Substantia nigra (tissue), 51 donors: ENCODE measurements at places on chromosomes 7 and 10.

DNA sequence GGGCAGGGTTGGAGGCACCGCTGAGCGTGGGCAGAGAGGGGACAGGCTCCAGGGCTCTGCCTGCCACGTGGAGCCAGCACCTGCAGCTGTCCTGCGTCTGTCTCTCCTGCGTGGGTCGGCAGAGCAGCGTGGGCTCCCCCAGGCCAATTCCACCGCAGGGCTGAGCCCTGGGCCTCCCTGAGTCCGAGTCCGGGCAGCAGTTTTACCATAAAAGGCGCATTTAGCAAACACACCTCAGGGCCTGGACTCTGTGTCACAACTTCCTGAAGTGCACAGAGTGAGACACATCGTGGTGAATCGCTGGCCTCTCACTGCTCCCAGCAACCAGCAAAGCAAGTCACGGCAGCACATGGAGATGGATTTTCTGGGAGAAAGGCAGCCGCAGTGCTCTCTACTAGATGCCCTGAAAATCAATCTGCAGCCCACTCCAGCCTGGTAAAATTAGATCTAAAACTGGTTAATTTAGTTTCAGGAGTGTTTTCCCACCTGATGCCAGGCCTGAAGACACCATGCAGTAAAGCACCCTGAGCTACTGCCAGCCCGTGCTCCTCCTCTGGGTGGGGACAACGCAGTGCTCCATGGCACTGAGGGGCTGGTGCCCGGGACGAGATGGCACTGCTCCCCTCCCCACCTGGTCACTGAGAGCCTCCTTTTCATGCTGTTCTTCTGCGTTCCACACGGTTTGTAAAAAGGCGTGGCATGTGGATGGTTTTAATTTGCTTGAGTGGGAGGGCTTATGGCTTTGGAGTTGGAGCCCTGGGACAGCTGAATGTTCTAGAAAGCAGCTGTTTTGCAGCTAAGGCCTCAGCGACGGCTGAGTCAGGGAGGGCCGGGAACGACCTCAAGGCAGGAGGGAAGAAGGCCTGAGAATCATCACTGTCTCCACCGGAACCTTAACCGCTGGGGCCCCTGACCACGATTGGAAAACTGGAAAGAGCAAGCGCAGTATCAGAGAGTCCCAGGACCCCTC, 336.9 kb downstream of the ADARB2 start:
- DNase-seq, result no peak

DNA sequence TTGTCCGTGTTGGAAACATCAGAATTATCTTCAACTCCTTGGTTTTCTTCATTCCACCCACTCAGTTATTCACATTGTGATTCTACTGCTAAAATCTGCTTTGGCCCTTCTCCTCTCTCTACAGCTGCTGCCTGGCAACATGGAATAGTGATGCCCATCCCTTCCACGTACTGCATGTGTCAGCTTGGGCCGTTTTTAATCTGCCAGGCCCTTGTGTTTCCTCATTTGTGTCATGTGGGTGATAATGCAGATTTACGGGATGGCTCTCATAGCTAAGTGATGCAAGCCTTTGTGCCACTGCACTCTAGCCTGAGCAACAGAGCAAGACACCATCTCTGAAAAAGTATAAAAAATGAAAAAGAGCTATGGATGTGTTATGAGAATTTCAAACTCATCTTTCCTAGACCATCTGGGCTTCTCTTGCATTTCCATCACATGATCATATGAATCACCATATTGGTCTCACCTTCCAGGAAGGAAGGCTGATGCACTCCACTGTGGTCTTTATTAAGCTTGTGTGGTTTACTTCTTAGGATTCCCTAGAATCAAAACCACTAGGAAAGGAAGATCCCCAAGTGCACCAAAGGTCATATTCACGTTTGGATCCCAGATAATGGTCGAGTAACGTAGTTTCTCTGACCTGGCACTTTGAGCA, 20.6 kb upstream of the CELF2 start:
- DNase-seq, result no peak

DNA sequence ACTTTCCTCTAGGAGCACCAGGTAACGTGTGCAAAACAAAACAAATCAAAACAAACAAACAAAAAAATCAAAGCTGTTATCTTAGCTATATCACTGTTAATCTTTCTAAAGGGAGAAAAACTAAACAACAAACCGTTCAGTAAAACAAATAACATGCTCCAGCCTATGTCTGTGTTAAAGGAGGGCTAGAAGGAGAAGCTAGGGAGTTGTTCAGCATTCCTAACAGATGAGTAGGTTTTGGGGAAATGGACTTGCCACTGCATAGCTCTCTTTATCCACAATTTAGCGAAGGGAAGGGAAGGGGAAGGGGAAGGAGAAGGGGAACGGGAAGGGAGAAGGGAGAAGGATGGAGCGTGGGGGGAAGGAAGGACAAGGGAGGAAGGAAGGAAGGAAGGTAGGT, 134.2 kb upstream of the AKR1E2 start:
- no peak for DNase-seq

GRCh38 chr7:27163288-27164044, 1.9 kb downstream of the HOXA9 start:
- no peak for DNase-seq

- DNase-seq, result no peak
Observed at GRCh38 chr7:8465338-8465737, 31.9 kb downstream of the NXPH1 start.

GRCh38 chr10:79229071-79229541, 118.2 kb upstream of the PPIF start:
- no peak for DNase-seq

DNA sequence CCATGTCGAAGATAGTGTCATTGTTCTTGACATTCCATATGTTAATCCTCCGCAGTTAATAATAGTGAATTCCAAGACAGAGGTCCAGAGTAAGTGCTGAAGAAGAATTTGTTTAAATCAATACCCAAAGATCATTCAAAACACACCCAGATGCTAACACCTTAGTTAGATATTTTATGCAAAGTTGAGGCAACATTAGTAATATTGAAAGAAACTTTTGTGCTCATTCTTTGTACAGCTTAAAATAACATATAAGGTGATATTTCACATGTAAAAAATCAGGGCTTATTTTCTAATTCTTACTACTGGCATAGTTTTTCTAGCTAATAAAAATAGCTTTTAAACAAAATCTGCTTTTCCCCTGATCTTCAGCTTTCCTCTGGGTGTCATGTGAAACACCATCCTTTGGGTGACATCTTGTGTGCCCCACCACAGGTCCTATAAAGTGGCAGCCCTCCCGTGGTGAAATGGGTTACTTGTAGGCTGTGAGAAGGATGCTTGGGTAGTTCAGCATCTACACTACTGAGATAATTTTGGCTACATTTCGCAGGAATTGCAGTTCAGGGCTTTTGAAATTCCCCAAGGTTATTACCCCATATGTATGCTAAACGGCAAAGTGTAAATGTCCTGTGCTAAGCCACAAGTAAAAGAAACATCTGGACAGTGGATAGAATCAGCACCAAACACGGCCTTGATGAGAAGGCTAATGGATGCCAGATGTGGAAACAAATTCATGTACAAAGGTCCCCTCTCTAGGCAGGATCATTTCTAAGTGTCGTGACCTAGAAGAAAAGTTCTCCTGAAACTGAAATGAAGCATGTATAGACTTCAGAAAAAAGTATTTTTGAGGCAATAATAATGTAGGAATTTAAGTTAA, 105.4 kb downstream of the GRM3 start:
- DNase-seq, result no peak

DNA sequence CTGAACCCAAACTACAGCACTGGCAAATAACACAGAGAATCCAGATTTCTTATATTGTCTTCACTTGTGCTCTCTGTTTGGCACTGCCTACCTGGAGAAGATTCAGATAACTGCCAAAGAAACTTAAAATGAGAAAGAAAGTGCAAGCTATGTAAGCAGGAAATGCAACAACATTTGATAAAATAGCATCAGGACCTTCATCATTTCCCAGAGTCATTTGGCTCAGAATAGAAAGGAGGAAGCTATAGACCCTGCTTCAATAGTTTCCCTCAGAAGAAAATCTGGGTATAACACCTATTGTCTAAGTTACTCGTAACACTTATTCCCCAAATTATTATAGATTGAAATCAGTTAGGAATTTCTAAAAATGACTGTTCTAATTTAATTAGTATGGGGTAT, 56.2 kb downstream of the CC2D2B start:
- no peak for DNase-seq

DNA sequence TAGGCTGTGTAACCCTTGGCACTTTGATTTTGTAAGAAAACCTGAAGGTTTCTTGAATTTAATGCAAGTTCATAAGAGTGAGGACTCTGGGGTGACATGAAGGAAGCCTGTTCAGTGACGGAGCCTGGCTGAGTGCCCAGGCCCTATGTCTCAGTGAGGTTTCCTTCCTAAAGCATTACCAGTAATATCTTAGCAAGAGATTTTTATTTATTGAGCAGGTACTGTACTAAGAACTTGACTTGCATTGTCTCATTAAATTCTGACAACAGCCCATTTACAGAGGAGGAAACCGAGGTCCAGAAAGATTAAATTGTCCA, 197.2 kb downstream of the HECW1 start:
- no peak for DNase-seq

- no peak for DNase-seq
Observed at GRCh38 chr10:110861930-110862649, 9.6 kb upstream of the PDCD4 start.

DNA sequence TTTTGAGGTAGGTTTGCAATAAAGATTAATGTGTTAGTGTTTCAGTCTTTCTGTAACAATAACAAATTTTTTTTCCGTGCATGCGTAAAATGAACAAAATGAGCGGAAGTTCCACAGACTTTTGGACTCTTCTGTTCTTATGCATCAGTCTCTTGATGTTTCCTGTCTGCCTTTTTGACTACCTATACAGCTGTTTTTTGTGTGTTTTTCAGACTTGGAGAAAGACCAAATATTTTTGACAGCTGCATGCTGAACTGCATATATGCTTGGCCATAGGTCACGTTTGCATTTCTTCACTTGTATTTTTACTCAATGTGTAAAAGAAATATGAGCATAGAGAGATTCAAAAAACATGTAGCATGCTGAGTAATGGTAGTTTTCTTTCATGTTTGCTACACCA, 119.3 kb downstream of the BBS9 start:
- DNase-seq, result no peak
